Suprapubic skin (tissue), 4 donors: ENCODE measurements at places on chromosomes 6 and 20.

GRCh38 chr6:146029573-146030184 lies 817 bp downstream of the GRM1 start:
- no peaks in the 10 kb centered on the region for H3K36me3 ChIP-seq
- DNase-seq, result no peak
- no peak overlapping the region for H3K27ac ChIP-seq
- H3K4me1 ChIP-seq, result peaks cover 3% of the 10 kb centered on the region
- H3K4me3 ChIP-seq, result no peak overlapping the region

DNA sequence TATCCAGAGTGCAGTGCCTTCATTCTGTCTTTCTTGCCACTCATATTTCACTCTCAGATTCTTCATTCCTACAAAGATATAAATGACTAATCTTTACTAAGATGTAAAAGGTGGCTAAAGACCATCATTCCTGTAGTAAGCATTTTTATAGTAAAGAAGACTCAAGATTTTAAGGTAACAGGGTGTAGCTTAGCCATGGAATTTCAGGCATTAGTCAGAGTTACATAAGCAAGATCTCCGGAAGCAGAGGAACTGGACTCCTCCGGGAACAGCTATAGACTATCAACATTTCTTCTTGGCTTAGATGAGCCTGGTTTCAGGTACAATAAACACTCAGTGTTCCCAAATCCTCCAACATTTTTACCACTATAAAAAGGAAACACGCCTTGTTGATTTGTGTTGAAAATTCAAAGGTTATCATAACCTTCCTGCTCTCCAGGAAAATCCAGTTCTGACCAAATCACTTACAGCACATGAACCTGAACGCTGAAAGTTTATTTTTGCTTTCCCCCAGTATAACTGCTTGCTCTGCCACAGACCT lies 23.7 kb downstream of the SERPINB1 start:
- peaks cover 19% of the 10 kb centered on the region for H3K4me1 ChIP-seq
- H3K36me3 ChIP-seq, result no peaks in the 10 kb centered on the region
- peak overlapping the region; percentile 54 for H3K27ac ChIP-seq
- no peaks in the 10 kb centered on the region for H3K27me3 ChIP-seq
- no peak for DNase-seq
- H3K4me3 ChIP-seq, result no peak overlapping the region

DNA sequence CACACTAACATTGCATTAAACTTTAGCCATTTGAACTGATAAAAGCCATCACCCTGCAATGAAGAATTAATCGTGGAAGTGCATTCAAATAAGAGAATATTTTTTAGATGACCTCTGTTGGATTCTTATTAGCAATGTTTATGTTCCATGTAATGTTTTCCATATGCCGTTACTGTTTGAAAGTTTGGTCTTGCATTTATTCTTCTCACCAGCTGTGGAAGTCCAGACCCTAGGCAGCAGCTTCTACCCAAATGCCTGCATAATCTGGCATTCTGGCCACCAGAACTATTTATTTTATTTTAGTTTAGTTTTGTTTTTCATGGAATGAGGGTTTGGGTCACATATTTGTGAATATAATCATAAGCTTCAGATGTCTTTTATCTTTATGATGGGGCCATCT lies 140.4 kb downstream of the SAMD5 start:
- H3K4me1 ChIP-seq, result no peaks in the 10 kb centered on the region
- no peak for DNase-seq
- H3K36me3 ChIP-seq, result no peaks in the 10 kb centered on the region
- no peak overlapping the region for H3K27ac ChIP-seq
- no peaks in the 10 kb centered on the region for H3K27me3 ChIP-seq

DNA sequence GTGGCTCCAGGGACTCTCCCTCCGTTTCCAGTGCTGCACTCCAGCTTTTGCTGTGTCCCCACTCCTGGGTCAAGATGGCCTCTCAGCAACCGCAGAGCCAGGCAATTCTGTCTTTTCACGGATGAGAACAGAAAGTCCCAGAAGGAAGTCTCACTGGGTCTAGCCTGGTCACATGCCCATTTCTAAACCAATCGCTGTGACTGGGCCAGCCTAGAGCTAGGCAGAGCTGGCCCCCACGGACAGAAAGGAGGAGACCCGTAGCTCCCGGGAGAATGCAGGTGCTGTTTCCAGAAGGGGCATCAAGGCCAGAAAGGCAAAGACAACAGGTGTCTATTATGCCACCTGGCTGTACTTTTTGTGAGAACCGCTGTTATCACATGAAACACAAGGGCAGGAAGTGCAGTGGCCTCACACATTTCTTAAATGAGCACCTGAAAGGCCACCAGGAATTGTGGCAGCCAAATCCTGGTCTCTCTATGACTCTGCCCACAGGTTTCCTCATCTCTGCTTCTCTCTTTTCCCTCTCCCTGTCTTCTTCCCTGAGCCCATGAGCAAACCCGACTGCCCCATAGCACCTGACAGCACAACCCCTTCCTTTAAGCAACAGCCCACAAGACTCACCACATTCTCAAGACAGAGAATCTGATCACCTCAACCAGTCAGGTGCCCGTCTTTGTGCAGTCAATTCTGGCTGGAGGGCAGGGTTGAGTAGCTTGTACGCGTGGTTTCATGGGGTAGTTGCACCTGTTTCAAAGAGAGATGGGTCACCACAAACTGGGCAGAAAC lies 37.1 kb upstream of the B4GALT5 start:
- no peak for DNase-seq
- H3K36me3 ChIP-seq, result no peaks in the 10 kb centered on the region
- no peak overlapping the region for H3K4me3 ChIP-seq
- H3K27me3 ChIP-seq, result no peaks in the 10 kb centered on the region

DNA sequence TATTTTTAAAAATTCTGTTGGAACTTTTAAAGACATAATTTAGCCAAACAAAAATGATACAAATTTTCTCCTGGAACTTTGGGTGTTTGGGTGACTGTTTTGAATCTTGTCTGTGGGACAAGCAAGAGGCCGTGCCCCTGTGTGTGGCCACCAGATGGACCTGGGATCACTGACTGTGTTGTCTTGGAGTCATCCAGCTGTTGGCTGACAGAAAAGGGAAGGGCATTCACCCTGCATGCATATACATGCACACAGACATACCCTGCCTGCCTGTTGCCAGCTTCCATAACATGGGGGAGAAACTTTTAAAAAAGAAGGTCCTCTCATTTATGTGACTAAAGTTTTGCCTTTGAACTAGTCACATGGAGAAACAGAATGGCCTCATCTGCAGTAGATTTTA lies 72.7 kb downstream of the BLOC1S5 start:
- DNase-seq, result no peak
- no peak overlapping the region for H3K4me3 ChIP-seq
- no peak overlapping the region for H3K27ac ChIP-seq
- H3K4me1 ChIP-seq, result peaks cover 1% of the 10 kb centered on the region
- no peaks in the 10 kb centered on the region for H3K27me3 ChIP-seq

GRCh38 chr6:1624851-1625781 lies 15.4 kb downstream of the FOXC1 start:
- H3K4me3 ChIP-seq, result peak overlapping the region; percentile 73
- no peaks in the 10 kb centered on the region for H3K36me3 ChIP-seq
- H3K27me3 ChIP-seq, result peaks cover 72% of the 10 kb centered on the region
- peak overlapping the region; percentile 66 for H3K27ac ChIP-seq
- peak; percentile 57 for DNase-seq
- peaks cover 26% of the 10 kb centered on the region for H3K4me1 ChIP-seq

DNA sequence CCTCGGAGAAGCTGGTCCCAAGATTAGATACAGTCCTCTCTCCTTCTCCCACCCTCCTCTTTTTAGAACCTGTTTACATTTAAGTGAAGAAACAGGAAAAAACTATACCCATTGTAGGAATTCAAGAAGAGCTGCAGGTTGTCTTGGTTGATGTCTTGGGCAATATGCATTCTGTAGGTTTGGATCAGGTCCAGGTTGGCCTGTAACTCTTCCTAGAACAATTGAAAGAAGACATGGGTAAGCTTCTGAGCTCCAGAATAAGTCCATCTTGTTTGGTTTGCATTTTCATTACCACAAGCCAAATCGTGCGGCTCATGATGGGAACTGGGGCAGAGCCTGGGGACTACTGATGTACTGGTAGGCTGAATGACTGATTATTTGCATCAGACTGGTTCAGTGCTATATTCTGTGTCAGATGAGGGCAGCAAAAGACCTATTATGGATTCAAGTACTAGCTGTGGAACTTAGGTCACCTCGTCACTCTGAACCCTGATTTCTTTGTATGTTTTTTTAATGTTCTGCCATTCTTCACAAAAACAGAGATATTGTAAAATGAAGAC lies 20.3 kb upstream of the SLA2 start:
- H3K27ac ChIP-seq, result no peak overlapping the region
- DNase-seq, result no peak
- no peaks in the 10 kb centered on the region for H3K4me1 ChIP-seq
- no peaks in the 10 kb centered on the region for H3K27me3 ChIP-seq
- no peak overlapping the region for H3K4me3 ChIP-seq

- no peak for DNase-seq
- H3K4me1 ChIP-seq, result no peaks in the 10 kb centered on the region
- no peaks in the 10 kb centered on the region for H3K36me3 ChIP-seq
Observed at GRCh38 chr6:112626468-112627082, 279.4 kb downstream of the RFPL4B start.

DNA sequence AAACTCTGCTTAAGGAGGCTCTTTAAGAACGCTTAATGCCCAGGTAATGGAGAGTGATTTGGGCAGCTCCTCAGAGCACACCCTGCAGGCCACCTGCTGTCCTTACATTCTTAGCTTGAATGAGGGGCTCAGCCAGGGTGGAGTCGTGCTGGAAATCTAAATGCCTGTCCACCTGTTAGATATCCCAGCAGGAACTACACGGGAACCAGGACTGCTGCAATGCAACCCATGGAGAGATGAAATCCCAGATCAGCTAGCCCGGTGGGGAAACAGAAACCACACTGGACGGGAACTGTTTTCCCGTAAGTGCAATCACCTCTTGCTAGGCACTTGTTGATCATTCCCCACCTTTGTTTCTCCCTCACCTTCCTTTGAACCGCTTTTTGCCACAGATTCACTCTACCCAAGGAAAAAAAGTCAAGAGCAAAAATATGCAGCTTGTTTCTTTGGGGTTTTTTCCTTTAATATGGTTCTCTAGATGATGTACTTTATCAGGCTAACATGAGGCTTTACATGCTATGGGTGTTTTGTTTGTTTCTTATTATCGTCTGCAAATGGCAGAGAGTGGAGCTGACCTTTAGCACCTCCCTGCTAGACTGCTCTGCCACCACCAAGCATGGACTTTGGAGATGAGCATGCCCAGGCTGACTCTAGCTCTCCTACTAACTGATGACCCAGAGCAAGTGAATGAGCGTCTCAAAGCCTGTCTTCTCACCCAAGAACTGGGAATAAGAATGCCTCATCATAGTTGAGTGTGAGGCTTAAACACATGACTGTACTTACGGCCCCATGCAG lies 125.9 kb upstream of the TNFAIP3 start:
- H3K36me3 ChIP-seq, result no peaks in the 10 kb centered on the region
- no peaks in the 10 kb centered on the region for H3K27me3 ChIP-seq
- no peak for DNase-seq
- no peak overlapping the region for H3K27ac ChIP-seq
- no peak overlapping the region for H3K4me3 ChIP-seq
- no peaks in the 10 kb centered on the region for H3K4me1 ChIP-seq

- H3K27me3 ChIP-seq, result no peaks in the 10 kb centered on the region
- H3K36me3 ChIP-seq, result no peaks in the 10 kb centered on the region
- H3K4me1 ChIP-seq, result no peaks in the 10 kb centered on the region
- DNase-seq, result no peak
- no peak overlapping the region for H3K27ac ChIP-seq
Observed at GRCh38 chr6:121998631-121999030, 400.8 kb upstream of the HSF2 start.

GRCh38 chr20:23654000-23654399 lies 16.2 kb upstream of the CST3 start:
- no peak overlapping the region for H3K4me3 ChIP-seq
- H3K27me3 ChIP-seq, result no peaks in the 10 kb centered on the region
- DNase-seq, result no peak
- H3K36me3 ChIP-seq, result no peaks in the 10 kb centered on the region

- H3K27ac ChIP-seq, result no peak overlapping the region
- H3K36me3 ChIP-seq, result no peaks in the 10 kb centered on the region
- H3K27me3 ChIP-seq, result no peaks in the 10 kb centered on the region
- no peak overlapping the region for H3K4me3 ChIP-seq
Observed at GRCh38 chr6:46612645-46613044, 40.0 kb downstream of the CYP39A1 start.

- no peak for DNase-seq
- H3K4me3 ChIP-seq, result no peak overlapping the region
- H3K4me1 ChIP-seq, result no peaks in the 10 kb centered on the region
Observed at GRCh38 chr6:151136141-151136755, 103.5 kb upstream of the AKAP12 start.

DNA sequence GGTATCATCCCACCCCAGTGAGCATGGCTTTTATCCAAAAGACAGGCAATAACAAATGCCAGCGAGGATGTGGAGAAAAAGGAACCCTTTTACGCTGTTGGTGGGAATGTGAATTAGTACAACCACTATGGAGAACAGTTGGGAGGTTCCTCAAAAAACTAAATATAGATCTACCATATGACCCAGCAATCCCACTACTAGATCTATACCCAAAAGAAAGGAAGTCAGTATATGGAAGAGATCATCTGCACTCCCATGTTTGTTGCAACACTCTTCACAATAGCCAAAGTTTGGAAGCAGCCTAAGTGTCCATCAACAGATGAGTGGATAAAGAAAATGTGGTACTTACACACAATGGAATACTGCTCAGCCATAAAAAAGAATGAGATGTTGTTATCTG lies 5.9 kb upstream of the KIAA1755 start:
- no peaks in the 10 kb centered on the region for H3K27me3 ChIP-seq
- no peak overlapping the region for H3K27ac ChIP-seq
- H3K36me3 ChIP-seq, result no peaks in the 10 kb centered on the region
- no peak for DNase-seq

DNA sequence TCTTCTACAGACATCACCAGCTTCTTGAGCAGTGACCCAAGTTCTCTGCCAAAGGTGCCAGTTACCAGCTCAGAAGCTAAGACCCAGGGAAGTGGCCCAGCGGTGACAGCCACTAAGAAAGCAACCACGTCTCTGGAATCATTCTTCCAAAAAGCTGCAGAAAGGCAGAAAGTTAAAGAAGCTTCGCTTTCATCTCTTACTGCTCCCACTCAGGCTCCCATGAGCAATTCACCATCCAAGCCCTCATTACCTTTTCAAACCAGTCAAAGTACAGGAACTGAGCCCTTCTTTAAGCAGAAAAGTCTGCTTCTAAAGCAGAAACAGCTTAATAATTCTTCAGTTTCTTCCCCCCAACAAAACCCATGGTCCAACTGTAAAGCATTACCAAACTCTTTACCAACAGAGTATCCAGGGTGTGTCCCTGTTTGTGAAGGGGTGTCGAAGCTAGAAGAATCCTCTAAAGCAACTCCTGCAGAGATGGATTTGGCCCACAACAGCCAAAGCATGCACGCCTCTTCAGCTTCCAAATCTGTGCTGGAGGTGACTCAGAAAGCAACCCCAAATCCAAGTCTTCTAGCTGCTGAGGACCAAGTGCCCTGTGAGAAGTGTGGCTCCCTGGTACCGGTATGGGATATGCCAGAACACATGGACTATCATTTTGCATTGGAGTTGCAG lies 15.2 kb downstream of the GTPBP2 start:
- no peak for DNase-seq
- no peak overlapping the region for H3K4me3 ChIP-seq
- no peaks in the 10 kb centered on the region for H3K4me1 ChIP-seq
- H3K36me3 ChIP-seq, result peaks cover 62% of the 10 kb centered on the region
- H3K27ac ChIP-seq, result no peak overlapping the region
